ENCODE measurements at places on chromosomes 12 and 14. TPM values are rescaled to one million over a fixed set of nuclear protein-coding genes. Genes with fewer than 3 reads are reported as not detected.

GRCh38 chr12:47281667-47282171 lies 202.0 kb upstream of the AMIGO2 start:
- H3K36me3 ChIP-seq, result no peaks in the 10 kb centered on the region
- no peaks in the 10 kb centered on the region for H3K27me3 ChIP-seq
- no peak for DNase-seq
- H3K4me1 ChIP-seq, result peaks cover 2% of the 10 kb centered on the region
- H3K4me3 ChIP-seq, result no peak overlapping the region
- H3K27ac ChIP-seq, result no peak overlapping the region

DNA sequence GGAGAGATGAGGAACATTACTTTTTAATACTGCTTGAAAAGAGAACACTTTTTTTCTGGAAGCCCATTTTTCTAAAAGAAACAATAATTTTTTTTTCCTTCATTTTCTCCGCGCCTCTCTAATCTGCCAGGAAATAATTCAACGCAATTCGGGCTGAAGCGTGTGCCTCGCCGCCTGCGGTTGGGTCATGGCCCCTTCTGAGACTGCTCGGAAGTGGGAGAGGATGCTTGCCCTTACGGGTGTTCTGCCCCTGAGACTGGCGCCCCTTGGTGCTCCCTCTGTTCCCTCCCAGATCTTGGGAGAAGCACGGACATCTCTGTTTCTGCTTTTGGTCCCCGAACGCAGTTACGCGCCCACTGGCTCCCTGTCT lies 332 bp upstream of the TBC1D30 start:
- peak overlapping the region; percentile 49 for H3K4me3 ChIP-seq
- H3K4me1 ChIP-seq, result peaks cover 21% of the 10 kb centered on the region
- no peak overlapping the region for H3K27ac ChIP-seq
- H3K36me3 ChIP-seq, result no peaks in the 10 kb centered on the region

- H3K36me3 ChIP-seq, result no peaks in the 10 kb centered on the region
- no peak for DNase-seq
- no peaks in the 10 kb centered on the region for H3K4me1 ChIP-seq
- H3K27ac ChIP-seq, result no peak overlapping the region
- H3K4me3 ChIP-seq, result no peak overlapping the region
- H3K27me3 ChIP-seq, result no peaks in the 10 kb centered on the region
Measured at GRCh38 chr14:23146351-23146910, 27.4 kb upstream of the CEBPE start.

DNA sequence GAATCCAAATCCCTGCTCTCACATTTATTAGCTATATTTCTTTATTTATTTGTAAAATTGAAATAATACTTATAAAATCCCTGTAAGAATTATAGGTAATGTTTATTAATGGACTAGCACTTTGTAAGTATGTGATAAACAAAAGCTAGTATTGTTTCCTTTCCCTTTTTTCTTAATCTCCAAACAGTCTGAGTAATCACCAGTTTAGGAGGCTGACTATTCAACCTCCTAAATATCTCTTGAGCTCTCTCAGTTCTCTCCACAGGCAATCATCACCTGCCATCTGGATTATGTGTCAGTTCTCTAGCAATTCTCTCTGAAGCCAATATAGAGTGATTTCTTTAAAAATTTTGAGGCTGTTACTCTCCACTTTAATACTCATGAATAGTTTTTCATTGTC lies 9.2 kb upstream of the LYZ start:
- H3K27ac ChIP-seq, result no peak overlapping the region
- peaks cover 7% of the 10 kb centered on the region for H3K4me1 ChIP-seq
- no peaks in the 10 kb centered on the region for H3K36me3 ChIP-seq
- H3K27me3 ChIP-seq, result no peaks in the 10 kb centered on the region
- no peak overlapping the region for H3K4me3 ChIP-seq
- DNase-seq, result no peak

DNA sequence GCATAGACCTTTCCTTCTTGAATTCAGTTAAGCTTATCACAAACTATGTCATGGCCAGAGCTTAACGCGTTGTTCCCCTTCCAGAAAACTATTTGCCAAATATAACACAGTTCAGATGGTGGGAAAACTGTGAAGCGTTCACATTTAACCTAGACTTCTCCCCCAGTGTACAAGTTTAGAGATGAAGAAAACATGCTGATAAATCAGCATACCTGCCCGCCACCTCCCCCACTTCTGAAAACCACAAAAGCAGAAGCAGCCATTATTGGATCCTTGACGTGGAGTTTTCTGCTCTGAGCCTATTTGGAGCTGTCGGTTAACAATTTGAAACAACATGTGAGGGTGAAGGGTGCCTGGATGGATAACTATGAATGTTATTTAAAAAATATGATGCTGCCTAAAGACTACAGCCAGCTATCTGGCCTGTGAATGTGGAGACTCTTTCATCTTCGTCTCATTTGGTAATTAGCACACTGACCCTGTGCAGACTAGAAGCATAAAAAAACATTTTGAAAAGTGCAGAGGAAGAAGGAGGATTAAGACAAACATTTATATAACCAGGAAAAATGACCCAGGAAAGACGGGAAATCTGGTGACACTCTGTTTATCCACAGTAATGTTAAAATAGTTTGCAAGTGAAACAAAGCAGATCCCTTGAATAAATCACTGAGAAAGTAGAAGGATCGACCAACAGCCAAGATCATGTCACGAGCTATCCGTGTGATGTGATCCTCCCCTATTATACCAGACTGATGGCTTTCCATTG lies 408.2 kb downstream of the AEBP2 start:
- DNase-seq, result no peak
- H3K27me3 ChIP-seq, result no peaks in the 10 kb centered on the region
- peaks cover 6% of the 10 kb centered on the region for H3K4me1 ChIP-seq
- peak overlapping the region; percentile 17 for H3K27ac ChIP-seq
- H3K4me3 ChIP-seq, result no peak overlapping the region
- no peaks in the 10 kb centered on the region for H3K36me3 ChIP-seq

- H3K4me1 ChIP-seq, result no peaks in the 10 kb centered on the region
- DNase-seq, result no peak
- H3K4me3 ChIP-seq, result no peak overlapping the region
- H3K27me3 ChIP-seq, result no peaks in the 10 kb centered on the region
Measured at GRCh38 chr14:79483477-79484388, 727.6 kb downstream of the DIO2 start.

DNA sequence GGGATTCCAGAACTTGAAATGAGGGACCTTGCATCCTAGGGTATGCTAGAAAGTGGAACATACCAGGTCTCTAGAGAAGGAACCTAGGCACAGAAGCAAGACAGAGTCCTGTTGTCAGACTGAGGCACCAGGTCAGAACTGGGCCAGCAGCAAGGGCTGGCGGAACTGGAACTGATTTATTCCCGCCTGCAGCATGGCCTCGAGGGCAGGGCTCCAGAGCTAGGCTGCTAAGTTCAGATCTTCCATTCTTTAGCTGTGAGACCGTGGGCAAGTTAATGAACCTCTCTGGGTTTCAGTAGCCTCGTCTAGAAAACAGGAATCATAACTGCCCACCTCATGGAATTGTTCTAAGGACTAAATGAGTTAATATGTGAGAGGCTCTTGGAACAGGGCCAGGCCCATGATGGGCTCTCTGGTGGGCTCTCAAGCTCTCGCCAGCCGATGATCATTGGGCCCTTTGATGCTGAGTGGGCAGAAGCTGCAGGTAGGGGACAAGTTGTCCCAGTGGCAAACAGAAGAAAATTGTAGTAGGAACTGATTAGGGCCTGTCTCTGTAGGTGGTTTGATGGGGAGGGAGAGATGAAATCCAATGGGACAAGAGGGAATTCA lies 199.8 kb downstream of the ZFP36L1 start:
- no peaks in the 10 kb centered on the region for H3K27me3 ChIP-seq
- H3K27ac ChIP-seq, result no peak overlapping the region
- H3K4me1 ChIP-seq, result no peaks in the 10 kb centered on the region
- H3K36me3 ChIP-seq, result no peaks in the 10 kb centered on the region
- no peak overlapping the region for H3K4me3 ChIP-seq

DNA sequence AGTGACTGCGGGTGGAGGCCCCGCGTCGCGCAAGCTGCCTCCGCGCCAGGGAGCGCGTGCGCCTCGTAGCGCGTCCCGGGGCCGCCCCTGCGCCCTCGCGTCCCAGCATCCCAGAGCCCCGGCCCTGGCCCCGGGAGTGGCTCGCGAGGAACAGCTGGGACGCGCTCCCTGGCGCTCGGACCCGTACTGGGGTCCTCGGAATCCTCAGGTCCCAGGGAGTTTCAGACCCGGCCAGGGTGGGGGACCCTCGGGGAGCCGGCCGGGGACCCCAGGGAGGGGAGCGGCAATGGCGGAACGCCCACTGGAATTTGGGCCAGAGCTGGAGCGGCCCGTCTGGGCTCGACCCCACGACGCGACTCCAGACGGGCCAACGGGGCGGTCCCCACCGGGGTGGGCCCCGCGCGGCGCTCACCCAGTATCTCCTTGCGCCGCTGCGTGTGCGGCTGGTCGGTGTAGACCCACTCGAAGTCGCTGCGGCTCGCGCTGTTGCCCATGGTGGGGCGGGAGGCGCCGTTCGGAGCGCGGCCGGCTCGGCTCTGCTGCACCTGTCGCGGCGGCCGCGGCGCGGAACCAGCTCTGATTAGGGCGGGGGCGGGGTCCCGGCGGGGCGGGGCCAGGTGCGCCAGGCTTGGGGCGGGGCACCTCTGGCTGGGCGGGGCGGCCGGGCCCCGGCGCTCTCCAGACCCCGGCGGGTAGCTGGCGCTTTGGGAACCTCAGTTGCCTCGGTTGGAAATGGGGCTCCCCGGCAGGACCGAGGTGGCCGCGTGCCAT lies at the start of gene DEGS2:
DEGS2 (minus strand) TSS at position 552 of the 771 bp plus-strand sequence; CDS start at position 494, 58 bp downstream.
- DNase-seq, result no peak
- peaks cover 15% of the 10 kb centered on the region for H3K4me1 ChIP-seq
- H3K27me3 ChIP-seq, result peaks cover 4% of the 10 kb centered on the region
- H3K4me3 ChIP-seq, result peak within 1 kb of the TSS; percentile 6
- no peaks in the 10 kb centered on the region for H3K36me3 ChIP-seq

DNA sequence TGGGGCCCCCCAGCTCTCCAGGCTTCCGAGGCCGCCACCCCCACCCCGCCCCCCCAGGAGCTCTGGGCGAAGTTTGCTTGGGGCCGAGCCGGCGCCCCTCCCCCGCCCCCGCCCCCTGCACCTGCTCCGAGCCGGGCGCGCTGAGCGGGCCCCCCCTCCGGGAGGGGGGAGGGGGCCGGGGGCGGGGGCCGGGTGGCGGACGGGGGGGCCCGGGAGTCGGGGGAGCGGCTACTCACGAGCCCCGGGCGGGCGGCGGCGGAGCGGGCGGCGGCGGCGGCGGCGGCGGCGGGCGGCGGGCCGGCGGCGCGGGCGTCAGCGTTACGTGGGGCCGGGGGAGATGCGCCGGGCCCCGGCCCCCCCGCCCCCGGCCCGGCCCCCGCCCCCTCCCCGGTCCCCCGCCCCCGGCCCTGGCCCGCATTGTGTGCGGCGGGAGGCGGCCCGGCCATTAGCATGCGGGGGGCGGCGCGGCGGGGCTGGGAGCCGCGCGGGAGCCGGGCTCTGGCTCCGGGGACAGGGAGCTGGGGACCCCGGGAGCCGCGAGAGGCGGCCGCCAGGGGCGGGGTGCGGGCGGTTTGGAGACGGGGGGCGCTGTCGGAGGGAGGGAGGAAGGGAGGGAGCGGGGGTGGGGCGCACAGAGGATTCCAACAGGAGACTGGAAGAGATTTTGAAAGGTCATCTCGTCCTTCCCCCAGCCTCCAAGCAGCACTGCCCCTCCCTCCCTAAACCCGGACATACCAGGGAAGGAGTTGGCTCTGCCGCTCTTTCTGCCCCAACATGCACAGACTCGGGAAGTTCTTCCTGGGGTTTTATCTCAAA lies at the start of gene ZNF219:
ZNF219 (minus strand) TSS at position 580 of the 816 bp plus-strand sequence. CDS start 5,064 bp downstream, outside the sequence.
- DNase-seq, result peak; percentile 52
- H3K4me3 ChIP-seq, result peak within 1 kb of the TSS; percentile 80
- no peaks in the 10 kb centered on the region for H3K36me3 ChIP-seq
- H3K27ac ChIP-seq, result peak within 1 kb of the TSS; percentile 71
- peaks cover 18% of the 10 kb centered on the region for H3K4me1 ChIP-seq
- no peaks in the 10 kb centered on the region for H3K27me3 ChIP-seq

DNA sequence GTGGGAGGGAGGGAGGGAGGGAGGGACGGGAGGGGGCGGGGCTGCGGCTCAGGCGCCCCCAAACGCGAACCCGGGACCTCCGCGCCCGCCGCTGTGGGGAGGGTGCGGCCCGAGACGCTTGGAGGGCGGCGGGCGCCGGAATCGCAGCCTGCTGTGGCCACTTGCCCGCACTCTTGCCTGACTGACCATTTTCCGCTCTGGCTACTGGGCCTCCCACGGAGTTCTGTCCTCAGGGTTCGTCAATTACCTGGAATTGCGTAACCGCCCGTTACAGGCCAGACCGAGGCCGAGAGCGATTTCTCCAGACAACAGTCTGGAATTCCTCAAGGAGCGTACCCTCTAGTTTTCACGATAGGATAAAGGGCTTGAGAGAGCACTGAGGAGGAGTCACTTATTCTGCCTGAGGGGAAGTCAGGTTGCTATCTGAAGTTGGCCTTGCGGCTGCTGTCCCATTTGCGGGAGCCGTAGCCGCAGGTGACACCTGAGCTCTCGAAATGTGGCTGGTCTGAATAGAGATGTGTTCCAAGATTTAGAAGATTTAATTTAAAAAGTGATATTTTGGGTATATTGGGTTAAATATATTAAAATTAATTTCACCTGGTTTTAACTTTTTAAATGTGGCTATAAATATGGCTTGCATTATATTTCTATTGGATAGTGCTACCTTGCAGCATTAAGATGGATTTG lies 446 bp upstream of the ZNF641 start:
- no peaks in the 10 kb centered on the region for H3K27me3 ChIP-seq
- H3K36me3 ChIP-seq, result peaks cover 17% of the 10 kb centered on the region
- no peak for DNase-seq
- H3K27ac ChIP-seq, result peak overlapping the region; percentile 70
- peak overlapping the region; percentile 37 for H3K4me3 ChIP-seq

- no peak for DNase-seq
- no peaks in the 10 kb centered on the region for H3K27me3 ChIP-seq
- no peaks in the 10 kb centered on the region for H3K36me3 ChIP-seq
Measured at GRCh38 chr14:61330511-61330910, 9.1 kb downstream of the PRKCH start.

GRCh38 chr12:44674875-44675274 lies 201.2 kb downstream of the NELL2 start:
- H3K36me3 ChIP-seq, result no peaks in the 10 kb centered on the region
- H3K4me1 ChIP-seq, result no peaks in the 10 kb centered on the region
- H3K27me3 ChIP-seq, result no peaks in the 10 kb centered on the region
- no peak overlapping the region for H3K4me3 ChIP-seq
- DNase-seq, result no peak
- H3K27ac ChIP-seq, result no peak overlapping the region

PROX2 gene
- not detected for total RNA-seq

SNAPC1 gene
- total RNA-seq, result 2.3 TPM

DDN gene
- total RNA-seq, result 0.09 TPM

OR10A7 gene
- not detected for total RNA-seq

DTX1 gene
- 16.6 TPM for total RNA-seq

All from liver (tissue), 10 donors.